ENCODE measurements at places on chromosomes 2 and 18.

DNA sequence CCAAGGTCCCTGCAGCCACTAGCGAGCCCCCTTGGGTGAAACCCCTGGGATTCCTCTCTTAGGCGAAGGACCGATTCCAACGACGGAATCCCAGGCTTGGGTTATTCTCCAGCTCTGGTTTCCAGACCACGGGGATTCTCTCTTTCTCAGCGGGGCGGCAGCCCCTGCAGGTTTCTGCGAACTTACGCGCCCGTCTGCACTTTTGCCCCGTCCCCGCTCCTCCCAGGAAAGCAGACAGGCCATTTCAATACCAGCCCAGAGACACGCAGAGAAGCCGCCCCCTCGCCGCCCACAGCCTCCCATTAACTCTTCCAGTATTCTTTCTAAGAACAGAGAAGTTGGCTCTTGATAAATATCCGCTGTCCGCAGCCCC lies 1.2 kb downstream of the CBLN2 start:
- peak; percentile 9 for DNase-seq

DNA sequence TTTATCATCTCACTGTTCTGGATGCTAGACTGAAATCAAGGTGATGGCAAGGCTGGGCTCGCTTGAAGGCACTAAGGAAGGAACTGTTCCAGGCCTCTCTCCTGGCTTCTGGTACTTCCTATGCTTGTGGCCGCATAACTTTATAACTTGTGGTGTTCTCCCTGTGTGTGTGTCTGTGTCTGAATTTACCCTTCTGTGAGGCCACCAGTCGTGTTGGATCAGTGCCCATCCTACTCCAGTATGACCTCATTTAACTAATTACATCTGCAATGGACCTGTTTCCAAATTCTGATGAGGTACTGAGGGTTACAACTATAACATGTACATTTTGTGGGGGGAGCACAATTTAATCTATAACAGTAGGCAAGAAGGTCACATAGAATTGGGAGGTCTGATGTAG lies 41.6 kb downstream of the LYPD6B start:
- DNase-seq: no peak

DNA sequence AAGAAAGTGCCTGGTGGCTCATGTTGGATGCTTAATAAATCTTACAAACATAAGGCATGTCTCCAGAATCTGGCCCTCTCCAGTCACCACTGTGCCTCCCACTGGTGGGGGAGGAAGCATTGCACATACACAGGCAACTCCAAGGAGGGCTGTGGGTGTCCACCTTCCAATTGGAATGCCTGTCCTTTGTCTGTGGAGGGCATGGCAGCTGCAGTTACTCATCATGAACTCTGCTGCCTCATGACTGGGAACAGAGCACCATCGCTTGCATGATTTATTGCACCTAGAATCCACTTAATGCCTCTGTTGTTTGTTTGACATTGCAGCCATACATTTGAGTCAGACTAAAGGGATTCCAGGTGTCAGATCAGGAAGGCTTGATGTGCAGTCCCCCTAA lies 278.9 kb downstream of the PRKCE start:
- peak; percentile 40 for DNase-seq

- no peak for DNase-seq
Measured at GRCh38 chr2:145411493-145411892, 891.6 kb upstream of the ZEB2 start.

DNA sequence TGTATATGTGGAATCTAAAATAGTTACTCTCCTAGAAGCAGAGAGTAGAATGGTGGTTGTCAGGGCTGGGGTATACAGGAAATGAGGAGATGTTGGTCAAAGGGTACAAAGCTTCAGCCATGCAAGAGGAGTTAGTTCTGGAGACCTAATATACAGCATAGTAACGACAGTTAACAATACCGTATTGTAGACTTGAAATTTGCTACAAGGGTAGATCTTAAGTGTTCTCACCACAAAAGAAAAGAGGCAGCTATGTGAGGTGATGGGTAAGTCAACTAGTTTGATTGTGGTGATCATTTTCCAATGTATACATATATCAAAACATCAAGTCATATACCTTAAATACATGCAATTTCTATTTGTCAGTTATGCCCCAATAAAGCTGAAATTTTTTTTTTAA lies 98.2 kb upstream of the CYP1B1 start:
- DNase-seq: no peak

GRCh38 chr18:76429262-76430126 lies 65.5 kb downstream of the ZNF516 start:
- no peak for DNase-seq

- no peak for DNase-seq
Measured at GRCh38 chr2:208545403-208546042, 138.9 kb downstream of the PTH2R start.

DNA sequence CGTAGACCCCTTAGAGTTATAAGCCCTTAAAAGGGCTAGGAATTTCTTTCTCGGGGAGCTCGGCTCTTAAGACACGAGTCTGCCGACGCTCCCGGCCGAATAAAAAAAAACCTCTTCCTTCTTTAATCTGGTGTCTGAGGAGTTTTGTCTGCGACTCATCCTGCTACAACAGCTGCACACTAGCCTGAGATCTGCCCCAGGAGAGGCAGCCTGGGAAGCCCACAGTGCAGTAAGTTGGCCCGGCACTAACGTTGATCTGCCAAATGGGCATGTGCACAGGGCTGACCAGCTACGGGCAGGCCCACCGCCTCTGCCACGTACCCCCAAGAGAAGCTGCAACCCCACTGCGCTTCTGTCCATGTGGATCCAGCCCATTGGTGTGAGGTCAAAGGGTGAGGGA lies 8.4 kb upstream of the LIMS2 start:
- DNase-seq: peak; percentile 34

GRCh38 chr2:66030553-66030952 lies 404.4 kb upstream of the MEIS1 start:
- DNase-seq: no peak

DNA sequence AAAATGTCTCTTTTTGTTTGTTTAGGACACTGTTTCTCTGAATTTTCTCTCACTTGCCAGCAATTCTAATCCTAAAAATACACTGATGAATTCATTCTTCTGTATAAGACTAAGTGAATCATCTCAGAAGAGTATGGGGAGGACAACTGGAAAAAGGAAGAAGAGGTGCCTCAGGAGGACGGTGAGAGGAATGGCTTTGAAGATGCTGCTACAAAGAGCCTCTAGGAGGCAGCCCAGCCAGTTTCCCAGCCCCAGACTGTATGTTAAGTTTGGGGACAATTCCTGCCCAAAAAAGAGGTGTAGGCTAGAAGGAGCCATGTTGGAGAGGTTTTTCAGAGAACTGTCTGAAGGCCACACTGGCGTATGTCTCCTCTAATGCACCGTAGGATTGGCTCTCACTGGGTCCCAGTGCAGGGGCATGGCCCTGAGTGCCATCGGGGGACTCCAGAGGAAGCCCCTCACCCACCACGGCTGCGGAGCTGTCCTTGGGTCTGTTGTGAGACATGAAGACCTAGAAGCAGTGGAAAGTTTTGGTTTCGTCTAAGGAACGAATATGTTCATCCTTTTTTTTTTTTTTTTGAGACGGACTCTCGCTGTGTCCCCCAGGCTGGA lies 3.1 kb upstream of the SDC1 start:
- DNase-seq: no peak

GRCh38 chr2:64234785-64235184 lies 90.6 kb upstream of the PELI1 start:
- no peak for DNase-seq
